Activated CD4-positive, alpha-beta T cell treated with anti-CD3 and anti-CD28 coated beads for 36 hours (primary cell): ENCODE measurements at places on chromosomes 5 and 9. TPM values are rescaled to one million over a fixed set of nuclear protein-coding genes. Genes with fewer than 3 reads are reported as not detected.

DNA sequence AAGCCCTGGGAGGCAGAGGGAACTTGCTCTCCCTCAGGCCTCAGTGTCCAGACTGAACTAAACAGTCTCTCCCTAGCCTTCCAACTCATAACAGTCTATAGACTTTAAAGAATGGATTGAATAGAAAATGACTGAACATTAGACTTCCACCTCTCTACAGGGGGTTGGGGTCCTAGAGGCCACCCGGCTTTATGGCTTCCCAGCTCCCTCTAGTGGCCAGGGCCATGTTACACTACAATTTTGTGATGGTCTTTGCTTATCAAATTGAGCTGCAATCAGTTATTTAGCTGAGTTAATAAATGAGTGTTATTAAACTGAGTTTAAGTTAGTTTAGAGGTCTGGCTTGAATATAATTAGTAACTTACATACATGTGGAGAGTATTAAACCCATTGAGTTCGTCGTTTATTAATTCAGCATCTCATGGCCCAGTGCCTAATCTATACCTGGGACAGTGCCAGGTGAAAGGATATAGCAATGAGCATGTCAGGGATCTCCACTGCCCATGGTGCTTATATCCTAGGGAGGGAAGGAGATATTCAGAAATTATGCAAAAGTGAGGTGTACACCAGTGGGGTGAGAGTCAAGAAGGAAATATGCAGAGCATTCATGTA is 105.2 kb downstream of the SH3TC2 start:
- DNase-seq: peak; percentile 68

DNA sequence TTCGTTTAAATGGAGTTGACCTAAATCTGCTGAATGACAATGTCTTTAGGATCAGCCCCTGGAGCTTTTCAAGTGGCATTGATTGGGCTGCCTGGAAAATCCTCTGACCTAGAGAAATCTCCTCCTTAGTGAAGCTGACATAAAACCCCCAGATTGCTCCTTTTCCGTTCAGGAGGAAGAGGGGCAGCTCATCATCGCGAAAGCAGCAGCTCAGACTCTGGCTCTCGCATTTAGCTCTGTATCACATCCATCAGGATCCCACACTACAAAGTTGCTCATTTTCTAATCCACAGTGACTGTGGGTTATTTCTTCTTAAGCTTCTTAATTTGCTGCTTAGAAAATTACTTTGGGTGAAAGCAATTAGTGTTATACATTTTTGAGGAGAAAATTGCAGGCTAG is 373.7 kb downstream of the ENC1 start:
- no peak for DNase-seq

- no peak for DNase-seq
Measured at GRCh38 chr5:163505049-163505367, 411 bp upstream of the MAT2B start.

GRCh38 chr5:41764650-41765049 is 105.6 kb downstream of the OXCT1 start:
- no peak for DNase-seq

DNA sequence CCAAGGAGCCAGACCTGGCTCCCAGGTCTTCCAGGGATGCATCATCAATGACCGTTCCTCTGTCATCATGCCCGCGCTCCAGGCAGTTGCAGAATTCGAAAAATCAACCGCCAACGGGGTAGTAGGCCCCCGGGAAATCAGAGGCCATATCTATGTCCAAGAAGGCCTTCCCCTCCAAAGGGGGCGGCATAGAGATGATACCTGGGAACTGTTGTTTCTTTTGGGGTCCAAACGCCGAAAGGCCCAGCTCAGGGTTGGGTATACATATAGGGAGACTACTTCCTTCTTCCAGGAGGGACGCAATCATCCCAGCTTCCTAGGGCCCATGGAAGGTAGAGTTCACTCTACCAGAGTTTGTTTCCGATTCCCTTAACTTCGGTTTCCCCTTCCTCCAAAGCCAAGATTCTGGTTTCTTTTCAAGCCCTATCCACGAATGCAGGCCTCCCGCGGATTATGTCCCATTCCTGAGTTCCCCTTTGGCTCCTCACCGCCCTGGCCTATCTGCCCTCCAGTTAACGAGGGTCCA is 754 bp downstream of the DCAF12 start:
- peak; percentile 34 for DNase-seq

GRCh38 chr5:53681079-53681478 is 120.6 kb downstream of the NDUFS4 start:
- no peak for DNase-seq

DNA sequence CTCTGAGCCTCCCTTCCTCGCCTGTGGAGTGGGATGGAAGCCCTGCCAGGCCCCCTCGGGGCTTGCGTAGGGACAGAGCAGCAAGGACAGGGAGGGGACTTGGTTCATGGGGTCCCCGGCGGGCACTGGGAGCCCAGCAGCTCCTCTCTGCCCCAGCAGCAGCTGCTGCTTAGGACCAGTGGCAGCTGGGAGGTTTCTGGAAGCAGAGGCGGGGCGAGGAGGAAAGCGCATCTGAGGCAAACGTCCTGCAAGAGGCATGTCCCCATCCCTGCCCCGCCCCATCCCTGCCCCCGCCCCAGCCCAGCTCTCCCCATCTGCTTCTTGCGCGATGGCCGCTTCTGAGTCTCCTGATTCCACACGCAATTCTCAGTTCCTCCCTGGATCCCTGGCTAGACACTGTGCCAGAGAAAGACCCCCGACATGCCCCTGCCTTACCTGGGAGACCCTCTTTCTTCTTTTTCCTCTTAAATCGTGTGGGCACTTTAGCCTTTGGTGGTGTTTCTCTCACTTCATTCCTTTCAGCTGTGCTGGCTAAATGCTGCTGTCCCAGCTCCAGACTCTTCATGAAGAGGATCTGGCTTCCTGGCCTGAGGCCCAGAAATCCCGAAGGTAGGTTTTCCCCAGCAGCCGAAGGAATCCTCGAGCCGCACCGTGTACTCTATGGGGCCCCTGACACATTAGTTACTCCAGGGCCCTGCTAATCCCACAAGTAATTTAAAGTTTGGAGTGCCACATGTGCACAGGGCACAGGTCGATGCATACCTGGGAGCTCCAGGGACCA is 4.4 kb upstream of the OR2S2 start:
- DNase-seq: no peak

DNA sequence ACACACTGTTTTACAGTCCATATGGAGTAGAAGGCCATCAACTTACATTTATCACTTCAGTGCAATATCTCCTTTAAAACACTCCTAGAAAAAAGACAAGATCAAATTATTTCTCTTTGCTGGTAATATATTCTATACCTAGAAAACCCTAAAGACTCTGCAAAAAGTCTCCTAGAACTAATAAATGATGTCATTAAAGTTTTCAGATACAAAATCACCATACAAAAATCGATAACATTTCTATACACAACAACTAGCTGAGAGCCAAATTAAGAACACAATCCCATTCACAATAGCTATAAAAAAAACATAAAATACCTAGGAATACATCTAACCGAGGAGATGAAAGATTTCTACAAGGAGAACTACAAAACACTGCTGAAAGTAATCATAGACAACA is 300.3 kb downstream of the CETN3 start:
- DNase-seq: no peak

DNA sequence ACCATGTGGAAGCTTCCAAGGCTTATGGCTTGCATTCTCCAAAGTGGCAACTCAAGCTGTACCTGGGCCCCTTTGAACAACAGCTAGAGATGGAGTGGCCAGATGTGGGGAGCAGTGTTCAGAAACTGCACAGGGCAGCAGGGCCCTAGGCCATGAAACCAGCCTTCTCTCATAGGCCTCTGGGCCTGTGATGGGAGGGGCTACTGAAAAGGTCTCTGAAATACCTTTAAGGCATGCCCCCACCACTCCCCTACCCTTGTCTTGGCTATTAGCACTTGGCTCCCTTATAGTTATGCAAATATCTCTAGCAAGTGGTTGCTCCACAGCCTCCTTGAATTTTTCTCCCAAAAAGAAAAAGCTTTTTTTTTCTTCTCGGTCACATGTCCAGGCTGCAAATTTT is 1014.6 kb downstream of the DTWD2 start:
- no peak for DNase-seq

- no peak for DNase-seq
Measured at GRCh38 chr9:36892279-36892678, 141.8 kb downstream of the PAX5 start.

DNA sequence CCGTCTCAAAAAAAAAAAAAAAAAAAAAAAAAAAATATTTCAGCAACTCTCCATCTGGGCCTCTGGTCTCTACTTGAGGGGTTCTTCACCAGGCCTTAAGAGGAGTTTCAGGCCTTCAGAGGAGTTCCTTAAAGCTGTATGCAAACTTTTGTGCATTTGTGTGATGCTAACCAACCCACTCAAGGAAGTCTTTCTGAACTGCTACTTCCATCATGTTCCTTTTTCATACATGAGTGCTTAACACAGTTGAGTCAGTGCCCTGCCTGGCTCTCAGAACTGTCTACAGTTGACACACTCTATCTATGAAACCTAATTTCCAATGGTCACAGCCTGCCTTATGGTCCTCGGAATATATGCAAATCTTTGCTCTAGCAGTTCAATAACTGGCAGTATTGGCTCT is 146.5 kb downstream of the MEF2C start:
- no peak for DNase-seq

DNA sequence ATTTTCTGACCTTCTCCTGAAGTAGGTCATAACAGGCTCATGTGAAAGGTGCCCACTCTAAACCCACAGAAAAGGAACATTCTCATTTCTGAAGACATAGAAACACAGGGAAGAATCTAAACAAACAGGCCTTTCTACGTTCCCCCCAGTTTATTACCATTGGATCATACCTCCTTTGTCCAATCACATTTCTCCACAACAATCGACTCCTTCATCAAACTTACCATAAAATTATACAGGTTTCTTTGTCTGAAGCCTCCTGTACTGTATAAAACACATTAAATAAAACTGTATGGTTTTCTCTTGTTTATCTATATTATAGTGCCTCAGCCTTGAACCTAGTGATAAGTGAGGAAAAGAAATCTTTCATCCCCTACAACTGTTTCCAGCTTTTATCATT is 340.7 kb downstream of the ENC1 start:
- no peak for DNase-seq

- DNase-seq: no peak
Measured at GRCh38 chr5:39399135-39400036, 25.4 kb downstream of the DAB2 start.

DNA sequence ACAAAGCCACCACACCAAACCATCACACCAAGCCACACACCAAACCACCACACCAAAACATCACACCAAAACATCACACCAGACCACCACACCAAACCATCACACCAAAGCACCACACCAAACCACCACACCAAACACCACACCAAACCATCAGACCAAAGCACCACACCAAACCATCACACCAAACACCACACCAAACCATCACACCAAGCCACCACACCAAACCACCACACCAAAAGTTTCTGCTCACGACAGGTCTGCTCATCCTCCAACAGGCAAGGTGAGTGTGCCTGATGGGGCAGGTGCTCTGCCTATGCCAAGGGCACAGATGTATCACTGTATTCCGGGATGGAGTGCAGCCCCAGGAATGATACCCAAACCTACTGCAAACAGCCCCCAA is 87.9 kb upstream of the FSTL4 start:
- no peak for DNase-seq

- no peak for DNase-seq
Measured at GRCh38 chr9:114124138-114124537, 25.0 kb upstream of the KIF12 start.

- DNase-seq: no peak
Measured at GRCh38 chr9:14262827-14263226, 51.1 kb downstream of the NFIB start.

DNA sequence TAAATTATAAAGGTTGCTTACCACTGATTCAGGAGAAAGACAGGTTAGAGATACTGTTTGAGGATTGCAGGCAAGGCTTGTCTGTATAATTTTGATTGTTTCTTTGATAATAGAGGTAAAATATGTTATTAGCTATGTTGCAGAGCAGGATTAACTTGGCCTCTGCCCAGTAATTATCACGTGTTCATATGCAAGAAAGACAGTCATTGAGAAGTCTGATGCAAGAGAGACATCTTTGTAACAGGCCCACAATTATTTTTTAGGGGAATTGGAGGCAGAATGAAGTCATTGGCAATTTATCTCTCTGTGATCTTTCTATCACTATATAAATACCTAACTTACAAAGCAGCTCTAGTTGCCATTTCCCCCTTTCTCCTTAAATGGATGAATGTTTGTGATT is 46.0 kb downstream of the SLC44A1 start:
- DNase-seq: no peak

- DNase-seq: no peak
Measured at GRCh38 chr9:130421802-130422276, 22.9 kb upstream of the ASS1 start.

GRCh38 chr9:126793686-126794417 is 11.0 kb upstream of the ZBTB43 start:
- no peak for DNase-seq

DNA sequence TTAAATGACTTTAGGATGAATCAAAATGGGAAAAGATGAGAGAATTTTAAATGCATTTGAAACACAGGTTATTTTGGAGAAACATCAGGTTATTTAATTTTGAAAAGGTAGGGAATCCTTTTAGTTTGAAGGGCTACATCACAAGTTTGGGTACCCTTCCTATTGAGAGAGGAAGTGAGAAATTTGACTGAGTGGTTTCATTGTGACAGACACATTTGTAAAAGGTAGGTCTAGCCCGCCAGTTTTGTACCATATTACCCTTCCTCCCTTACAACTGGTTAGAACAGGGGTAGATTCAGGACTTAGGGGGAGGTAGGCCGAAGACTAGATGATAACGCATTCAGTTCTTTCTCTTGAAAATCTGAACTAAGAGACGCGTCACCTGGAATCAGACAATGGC is 464.2 kb downstream of the EBF1 start:
- no peak for DNase-seq

- DNase-seq: no peak
Measured at GRCh38 chr5:126003309-126003708, 419.9 kb upstream of the GRAMD2B start.

GRCh38 chr9:17631396-17631795 is 52.5 kb downstream of the SH3GL2 start:
- no peak for DNase-seq

GRCh38 chr9:18459962-18460584 is 13.9 kb upstream of the ADAMTSL1 start:
- no peak for DNase-seq

DNA sequence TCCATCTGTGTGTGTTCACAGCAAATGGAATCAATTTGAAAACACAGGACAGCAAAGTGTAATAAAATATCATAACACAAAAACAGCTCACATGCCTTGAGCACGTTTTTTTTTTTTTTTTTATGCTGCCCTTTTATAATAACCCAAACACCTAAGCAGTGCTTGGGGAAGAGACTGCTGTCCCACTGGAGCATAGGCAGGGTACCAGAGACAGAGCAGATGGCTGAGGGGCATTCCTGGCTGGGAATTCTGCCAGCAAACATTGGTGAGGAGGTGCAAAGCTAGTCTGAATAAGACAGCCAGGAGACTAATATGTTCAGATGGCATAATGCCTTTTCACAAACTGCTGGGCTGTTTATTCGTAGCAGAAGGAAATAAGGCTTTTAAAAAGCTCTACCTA is 58.1 kb upstream of the SV2C start:
- DNase-seq: no peak

C5orf52 gene
- not detected for total RNA-seq

EXD3 gene
- 6.7 TPM for total RNA-seq

SH3RF2 gene
- total RNA-seq: 0.63 TPM
